GOT3 (cell line): ENCODE measurements at places on chromosomes 7 and 10.

DNA sequence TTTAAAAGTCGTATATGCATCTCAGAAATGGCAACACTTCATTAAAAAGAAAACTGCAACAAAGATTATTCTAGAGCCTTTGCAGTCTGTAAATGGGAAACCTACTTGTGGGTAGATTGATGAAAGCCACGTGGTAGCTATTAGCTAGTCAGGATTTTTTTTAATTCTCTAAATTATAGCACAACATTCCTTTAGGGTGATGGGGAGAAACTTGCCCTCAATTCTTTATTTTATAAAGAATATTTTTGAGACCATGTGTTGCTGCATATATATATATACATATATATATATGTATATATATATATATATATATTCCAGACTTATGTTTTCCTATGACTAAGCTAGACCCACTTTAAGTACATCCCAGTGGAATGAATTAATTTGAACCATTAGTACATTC is 118.0 kb downstream of the PPP1R3A start:
- DNase-seq: no peak

- no peak for DNase-seq
These were observed 4.1 kb downstream of the HOXA9 start for GRCh38 chr7:27161214-27161720.

DNA sequence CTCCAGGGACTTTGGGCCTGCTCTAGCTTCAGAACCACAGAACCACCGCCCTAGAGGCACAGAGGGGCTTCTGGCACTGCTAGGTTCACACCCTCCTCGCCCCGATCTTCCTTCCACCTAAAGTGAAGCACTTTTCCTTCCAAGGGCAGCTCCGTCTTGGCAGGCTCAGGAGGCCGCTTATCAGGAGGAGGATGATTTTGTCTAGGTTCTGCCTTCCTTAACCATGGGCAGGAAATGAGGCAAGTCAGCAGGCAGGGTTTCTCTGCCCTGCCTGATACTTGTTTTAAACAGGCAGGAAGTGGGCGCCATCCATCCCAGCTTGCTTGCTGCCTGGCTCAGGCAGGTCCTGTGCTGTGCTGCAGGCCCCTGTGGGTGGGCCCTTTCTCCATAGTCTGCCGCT is 8.3 kb upstream of the ATP6V0E2 start:
- no peak for DNase-seq

DNA sequence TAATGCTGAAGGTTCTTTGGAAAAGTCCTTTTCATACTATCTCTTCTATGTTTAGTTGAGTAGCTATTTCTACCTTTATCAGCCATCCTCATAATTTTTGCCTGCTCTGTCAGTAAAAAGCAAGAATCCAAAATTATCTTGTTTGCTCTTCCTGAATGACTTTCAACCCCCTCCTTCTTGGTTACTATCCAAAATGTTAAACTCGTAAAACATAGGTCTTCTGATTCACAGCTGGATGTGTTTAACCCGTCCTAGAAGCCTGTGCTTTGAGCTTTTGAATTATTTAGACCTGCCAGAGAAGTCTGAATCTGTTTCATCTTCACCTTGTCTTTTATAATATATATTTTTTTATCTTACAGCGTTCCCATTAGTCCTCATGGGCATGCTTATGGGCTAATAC is 136.4 kb upstream of the MDFIC start:
- DNase-seq: no peak

GRCh38 chr10:49737474-49738201 is 24.5 kb downstream of the OGDHL start:
- DNase-seq: no peak
